AML-193 (cell line): ENCODE measurements at places on chromosomes 5 and 9.

DNA sequence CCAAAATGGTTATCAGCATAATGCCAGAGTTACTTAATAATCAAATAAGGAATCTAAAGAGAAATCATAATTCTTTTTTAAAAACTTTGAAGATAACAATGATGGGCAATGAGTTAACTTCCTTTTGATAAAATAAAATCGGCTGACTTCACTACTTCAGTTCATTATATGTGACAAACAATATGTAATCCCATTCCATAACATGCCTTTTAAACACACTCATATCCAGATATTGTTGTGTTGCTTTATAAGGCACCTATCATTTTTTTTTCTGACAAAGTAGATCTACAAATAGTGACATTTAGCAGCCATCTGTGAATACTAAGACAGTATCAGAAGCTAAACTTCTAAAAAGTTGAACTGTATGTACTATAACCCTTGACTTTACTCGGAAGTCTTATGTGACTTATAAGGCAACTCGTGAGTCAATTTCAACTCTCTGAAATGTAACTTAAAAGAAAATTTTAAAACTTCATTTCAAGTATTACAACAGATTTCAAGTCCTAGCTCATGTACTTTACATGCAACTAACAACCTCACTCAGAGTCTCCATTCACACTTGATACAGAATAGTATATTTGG is 7.5 kb downstream of the ADAMTS6 start:
- DNase-seq: no peak

GRCh38 chr5:163622799-163623198 is 117.4 kb downstream of the MAT2B start:
- DNase-seq: no peak

DNA sequence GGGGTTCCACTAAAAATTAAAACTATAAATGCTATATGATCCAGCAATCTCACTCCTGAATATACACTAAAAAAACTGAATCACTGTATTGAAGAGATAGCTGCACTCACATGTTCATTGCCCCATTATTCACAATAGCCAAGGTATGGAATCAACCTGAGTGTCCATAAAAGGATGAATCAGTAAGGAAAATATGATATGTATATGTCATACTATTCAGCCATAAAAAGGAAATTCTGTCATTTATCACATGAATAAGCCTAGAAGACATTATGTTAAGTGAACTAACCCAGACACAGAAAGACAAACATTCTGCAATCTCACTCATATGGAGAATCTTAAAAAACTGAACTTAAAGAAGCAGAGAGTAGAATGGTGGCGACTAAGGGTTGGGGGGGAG is 1376.2 kb upstream of the CDH9 start:
- DNase-seq: no peak

GRCh38 chr5:108561416-108562204 is 179.7 kb upstream of the FBXL17 start:
- no peak for DNase-seq

DNA sequence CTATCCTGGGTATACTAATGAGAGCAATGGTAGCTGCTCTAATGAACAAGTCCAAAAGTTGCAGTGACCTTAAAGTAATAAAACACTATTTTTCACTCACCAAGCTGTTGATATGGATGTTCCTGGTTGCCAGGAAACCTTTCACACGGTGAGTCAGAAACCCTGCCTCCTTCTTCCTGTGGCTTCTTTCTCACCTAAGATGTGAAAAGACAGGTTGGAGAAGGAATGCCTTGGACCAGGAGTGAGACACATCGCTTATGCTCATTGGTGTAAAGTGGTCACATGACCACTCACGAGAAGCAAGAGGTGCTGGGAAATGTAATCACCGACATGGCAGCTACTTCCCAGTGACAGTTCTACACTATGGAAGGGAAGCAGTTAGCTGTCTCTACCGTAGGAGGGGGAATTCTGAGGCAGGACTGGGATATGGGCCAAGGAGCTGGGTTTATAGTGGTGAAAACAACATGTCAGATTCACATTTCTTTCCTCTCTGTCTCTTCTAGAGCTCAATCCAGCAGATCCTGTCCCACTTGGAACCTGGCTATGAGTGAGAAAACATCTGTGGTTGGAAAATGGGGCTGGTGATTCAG is 320.4 kb upstream of the KLF4 start:
- no peak for DNase-seq

- DNase-seq: peak; percentile 15
These were observed 354.8 kb downstream of the TMEM232 start for GRCh38 chr5:110371725-110372041.

GRCh38 chr9:99894826-99895225 is 11.6 kb upstream of the STX17 start:
- DNase-seq: no peak

GRCh38 chr9:89483592-89484474 is 14.1 kb downstream of the SEMA4D start:
- no peak for DNase-seq

DNA sequence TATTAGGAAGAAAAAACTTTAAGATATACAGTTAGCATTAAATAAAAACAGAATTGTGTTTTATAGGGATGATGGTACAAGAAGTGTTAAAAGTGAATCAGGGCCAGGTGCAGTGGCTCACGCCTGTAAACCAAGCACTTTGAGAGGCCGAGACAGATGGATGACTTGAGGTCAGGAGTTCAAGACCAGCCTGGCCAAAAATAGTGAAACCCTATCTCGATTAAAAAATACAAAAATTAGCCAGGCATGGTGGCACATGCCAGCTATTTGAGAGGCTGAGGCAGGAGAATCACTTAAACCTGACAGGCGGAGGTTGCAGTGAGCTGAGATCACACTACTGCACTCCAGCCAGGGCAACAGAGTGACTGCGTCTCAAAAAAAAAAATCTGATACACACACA is 282.9 kb upstream of the ATP10B start:
- DNase-seq: no peak

GRCh38 chr9:120892748-120893610 is 16.0 kb upstream of the PHF19 start:
- DNase-seq: peak; percentile 44
